ENCODE measurements at places on chromosomes 5 and 9.

GRCh38 chr5:154135125-154135817, 55.3 kb upstream of the GALNT10 start:
- no peak for DNase-seq

DNA sequence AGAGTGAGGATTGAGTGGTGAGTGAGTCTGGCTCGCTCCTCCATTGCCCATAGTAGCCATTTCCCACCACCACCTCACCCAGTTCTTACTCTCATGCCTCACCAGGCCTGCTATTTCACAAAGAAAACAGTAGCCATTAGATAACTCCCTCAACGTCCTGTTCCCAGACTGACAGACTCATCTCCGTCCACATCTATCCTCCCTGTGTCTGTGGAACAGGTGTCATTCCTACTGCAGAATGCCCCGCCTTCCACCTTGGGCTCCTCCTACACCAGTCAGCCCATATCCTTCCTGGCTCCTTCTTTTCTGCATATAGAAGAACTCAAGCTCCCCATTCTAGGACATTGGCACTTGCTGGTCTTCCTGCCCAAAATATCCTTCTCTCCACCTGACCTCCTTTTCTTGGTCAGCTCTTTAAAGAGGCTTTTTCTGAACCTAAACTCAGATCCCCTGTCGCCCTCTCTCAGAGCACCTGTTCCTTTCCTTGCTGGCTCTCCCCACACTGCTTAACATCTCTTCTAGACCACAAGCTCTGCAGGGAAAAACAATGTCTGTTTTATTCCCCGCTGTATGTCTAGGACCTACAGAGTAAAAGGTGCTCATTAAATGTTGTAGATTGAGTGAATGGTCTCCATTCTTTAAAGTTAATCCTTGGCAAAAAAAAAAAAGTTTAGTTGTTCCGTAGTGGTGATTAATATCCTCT, 3.2 kb downstream of the TNFAIP8 start:
- DNase-seq: no peak

- peak; percentile 33 for DNase-seq
These were observed 3.3 kb downstream of the ANKRD33B start for GRCh38 chr5:10567121-10567591.

GRCh38 chr9:126805554-126806262, 868 bp downstream of the ZBTB43 start:
- peak; percentile 87 for DNase-seq

GRCh38 chr5:68289498-68289897, 73.9 kb downstream of the PIK3R1 start:
- no peak for DNase-seq

DNA sequence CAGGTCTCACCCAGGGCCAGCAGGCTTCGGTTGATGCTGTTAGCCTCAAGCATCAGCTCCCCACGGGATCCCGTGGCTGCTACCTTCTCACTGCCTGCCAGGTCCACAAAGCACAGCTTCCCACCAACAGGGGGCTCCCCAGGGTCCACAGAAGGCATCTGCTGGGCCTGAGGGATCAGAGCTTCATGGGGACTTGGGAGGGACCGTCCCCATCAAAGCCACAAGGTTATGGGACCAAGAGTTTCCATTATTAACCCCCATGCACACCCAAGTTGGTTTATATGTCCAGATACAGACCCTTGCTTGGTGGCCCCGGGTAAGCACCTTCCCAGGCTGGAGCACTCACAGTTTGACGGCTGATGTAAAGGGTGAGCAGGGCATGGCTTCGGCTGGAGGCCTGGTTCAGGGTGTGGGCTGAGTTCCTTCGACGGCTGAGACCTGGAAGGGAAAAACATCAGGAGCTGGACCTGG, 3.0 kb downstream of the KIF12 start:
- no peak for DNase-seq

DNA sequence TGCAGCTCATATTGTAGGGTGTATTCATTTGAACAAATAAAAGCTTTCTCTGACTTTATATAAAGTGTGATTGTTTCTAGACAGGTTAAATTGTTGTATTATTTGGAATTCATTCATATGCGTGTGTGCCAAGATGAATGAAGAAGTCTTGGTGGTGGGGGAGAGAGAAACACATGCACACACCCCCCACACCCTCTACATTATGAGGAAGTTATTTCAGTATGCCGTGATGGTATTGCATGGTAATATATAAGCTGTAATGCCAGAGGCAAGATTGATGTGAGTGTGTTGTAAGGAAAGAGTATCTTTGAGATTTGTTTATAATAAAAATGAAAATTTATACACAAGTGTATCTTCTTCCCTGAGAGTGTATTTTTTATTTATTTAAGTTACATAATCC, 71.0 kb downstream of the IPO11 start:
- no peak for DNase-seq

DNA sequence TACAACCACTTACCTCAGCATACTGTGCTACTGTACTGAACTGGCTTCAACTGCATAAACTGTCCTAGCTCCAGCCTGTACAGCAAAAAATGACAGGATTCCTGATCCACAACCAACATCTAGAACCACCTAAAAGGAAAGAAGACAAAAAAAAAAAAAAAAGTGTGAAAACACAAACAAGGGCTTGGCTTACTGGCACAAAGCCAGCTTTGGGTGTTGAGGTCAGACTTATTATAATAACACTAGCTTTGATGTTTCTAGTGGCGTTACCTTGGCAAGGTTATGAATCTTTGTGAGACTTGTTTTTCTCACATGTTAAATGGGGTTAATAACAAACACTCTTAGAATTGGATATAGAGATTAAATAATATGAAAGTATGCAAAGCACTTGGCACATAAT, 148.5 kb upstream of the PUM3 start:
- no peak for DNase-seq

DNA sequence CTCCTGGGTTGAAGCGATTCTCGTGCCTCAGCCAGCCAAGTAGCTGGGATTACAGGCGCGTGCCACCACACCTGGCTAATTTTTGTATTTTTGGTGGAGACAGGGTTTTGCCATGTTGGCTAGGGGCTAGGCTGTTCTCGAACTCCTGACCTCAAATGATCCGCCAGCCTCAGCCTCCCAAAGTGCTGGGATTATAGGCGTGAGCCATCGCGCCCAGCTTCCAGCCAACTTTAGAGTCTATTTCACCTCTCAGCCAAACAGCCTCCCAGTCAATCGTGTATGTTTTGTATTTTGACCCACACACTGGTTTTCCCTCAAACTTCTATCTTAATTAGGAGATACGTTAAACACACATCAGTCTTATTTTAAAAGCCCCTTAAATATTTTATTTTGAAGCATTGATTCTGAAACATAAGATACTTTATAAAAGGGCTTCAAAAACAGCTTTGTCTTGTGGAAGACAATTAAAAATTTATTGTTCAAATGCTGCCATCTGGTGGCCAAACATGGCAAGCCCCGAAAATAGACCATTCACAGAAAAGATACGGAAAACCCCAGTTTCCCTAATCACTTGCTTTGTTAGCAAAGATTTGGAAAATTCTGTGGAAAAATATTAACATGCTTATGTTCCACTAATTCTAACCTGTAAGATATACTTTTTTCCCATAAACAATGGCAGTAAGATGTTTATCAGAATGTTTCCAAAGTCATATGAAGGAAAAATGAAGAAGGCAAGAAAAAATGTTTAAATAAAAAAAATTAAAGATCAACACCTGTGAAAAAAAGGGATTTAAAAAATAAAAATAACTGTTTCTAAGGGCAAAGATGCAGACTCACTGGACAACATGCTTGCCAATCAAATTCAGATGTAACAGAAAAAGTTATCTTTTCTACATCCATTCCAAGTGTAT, 33.1 kb downstream of the APTX start:
- DNase-seq: peak; percentile 76

DNA sequence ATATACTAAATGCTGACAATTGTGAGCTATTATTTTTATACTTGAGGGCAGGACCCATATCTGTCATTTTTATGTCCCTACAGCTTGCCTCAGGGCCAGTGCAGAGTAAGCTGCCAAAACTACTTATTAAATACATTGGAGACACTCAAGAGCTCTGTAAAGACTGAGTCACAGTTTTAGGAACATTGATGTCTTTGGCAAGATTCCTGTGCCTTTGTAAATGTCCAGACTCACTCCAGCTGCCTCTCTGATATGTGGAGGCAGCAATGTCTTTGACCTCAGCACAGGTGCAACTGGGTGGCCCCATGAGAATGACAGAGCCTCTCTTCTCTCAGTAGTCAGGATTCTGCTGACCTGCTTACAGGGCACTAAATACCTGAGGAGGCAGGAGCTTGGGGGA, 363.2 kb downstream of the OSTF1 start:
- no peak for DNase-seq

- DNase-seq: no peak
These were observed 29.3 kb downstream of the POLR1E start for GRCh38 chr9:37514999-37515398.

DNA sequence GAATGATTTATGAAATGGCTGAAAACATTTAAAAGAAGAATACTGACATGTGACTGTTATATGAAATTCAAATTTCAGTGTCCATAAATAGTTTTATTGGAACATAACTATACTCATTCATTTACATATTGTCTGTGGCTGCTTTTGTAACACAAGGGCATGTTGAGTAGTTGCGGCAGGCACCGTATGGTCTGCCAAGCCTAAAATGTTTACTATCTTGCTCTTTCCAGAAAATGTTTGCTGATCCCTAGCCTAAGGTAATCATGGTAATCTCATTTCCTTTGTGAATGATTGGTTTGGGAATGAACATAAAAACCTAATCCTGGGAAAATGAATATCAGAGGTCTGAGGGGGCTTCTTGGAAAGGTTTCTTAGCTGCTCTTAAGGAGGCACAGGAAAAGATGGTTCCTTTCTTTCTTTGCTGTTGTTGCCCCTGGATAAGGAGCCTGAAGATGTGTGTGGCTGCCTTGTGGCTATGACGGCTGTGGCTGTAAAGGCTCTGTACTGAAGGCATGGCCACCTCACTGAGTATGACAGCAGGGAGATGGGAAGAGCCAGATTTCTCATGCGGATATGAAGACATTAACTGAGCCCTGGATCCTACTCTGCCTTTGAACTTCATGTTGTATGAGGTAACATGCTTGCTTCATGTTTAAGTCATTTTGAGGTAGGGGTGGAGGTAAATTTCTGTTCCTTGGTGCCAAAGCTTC, 419.4 kb upstream of the CLINT1 start:
- no peak for DNase-seq

Measured in activated CD8-positive, alpha-beta memory T cell treated with anti-CD3 and anti-CD28 coated beads, Interleukin-2, amount 50 U/mL, for 48 hours (primary cell).